ENCODE measurements at places on chromosomes 7 and 10.

DNA sequence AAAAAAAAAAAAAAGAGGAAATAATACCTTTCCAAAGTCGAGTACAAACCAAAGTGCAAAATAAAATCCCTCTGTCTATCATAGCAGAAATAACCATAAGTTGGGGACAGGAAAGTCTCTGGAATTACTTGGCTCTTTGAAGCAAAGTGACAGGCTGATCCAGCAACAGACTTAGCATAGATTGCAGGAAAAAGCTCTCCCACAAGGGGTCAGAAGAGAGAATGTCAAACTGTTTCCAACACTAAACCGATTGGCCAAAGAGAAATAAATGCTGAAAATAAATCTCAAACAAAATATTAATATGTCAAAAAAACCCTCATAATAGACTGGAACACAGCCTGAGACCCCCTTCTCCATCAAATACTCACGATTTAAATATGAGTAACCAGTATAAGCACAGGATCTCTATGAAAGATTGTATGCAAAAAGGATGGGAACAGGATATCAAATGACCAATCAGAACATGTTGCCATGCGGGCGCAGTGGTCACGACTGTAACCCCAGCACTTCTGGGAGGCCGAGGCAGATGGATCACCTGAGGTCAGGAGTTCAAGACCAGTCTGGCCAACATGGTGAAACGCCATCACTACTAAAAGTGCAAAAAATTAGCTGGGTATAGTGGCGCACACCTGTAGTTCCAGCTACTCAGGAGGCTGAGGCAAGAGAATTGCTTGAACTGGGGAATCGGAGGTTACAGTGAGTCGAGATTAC, 1000.7 kb upstream of the LRRN3 start:
- DNase-seq = peak; percentile 11

- DNase-seq = no peak
Measured at GRCh38 chr7:103521937-103522336, 75.9 kb upstream of the SLC26A5 start.

GRCh38 chr10:51073453-51074237, 642 bp upstream of the PRKG1 start:
- DNase-seq = peak; percentile 51

GRCh38 chr7:636396-636795, 90.1 kb upstream of the DNAAF5 start:
- DNase-seq = peak; percentile 56

- DNase-seq = no peak
Measured at GRCh38 chr7:17274551-17275245, 23.8 kb upstream of the AHR start.

DNA sequence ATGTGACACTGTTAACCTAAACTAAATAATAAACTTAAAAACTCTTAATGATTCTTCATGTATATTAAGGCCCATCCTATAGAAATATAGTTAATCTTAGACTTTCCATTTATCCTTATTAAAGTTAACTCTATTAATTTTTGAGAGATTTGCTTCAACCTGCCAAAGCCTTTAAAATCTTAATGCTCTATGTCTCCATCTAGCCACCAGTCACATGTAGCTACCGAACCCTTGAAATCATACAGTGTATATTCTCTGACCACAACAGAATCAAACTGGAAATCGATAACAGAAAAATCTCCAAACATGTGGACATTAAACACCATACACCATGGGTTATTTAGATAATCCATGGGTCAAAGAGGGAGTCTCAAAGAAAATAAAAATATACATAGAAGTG, 51.9 kb downstream of the ASZ1 start:
- no peak for DNase-seq

DNA sequence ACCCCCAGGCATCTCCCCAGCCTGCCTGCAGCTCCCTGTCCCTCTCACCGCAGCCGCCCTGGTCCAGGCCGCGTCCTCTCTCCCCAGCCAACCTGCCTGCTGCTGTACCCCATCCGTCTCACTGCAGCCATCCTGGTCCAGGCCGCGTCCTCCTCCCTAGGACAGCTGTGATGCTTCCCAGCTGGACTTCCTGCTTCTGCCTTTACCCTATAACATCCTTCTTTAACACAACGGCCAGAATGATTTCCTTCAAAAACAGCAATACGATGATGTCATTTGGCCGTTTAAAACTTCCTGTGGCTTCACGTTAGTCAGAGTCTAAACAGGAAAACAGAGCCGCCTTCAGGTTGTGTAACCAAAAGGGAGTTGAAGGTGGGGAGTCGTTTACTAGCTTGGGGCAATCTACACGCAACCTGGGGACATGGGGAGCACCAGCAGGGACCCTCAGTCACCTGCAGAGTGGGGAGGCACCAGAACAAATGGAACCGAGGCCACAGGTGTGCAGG, 32.2 kb upstream of the ZFAND2A start:
- peak; percentile 67 for DNase-seq

GRCh38 chr10:34864149-34865067, 49.3 kb upstream of the PARD3 start:
- no peak for DNase-seq

DNA sequence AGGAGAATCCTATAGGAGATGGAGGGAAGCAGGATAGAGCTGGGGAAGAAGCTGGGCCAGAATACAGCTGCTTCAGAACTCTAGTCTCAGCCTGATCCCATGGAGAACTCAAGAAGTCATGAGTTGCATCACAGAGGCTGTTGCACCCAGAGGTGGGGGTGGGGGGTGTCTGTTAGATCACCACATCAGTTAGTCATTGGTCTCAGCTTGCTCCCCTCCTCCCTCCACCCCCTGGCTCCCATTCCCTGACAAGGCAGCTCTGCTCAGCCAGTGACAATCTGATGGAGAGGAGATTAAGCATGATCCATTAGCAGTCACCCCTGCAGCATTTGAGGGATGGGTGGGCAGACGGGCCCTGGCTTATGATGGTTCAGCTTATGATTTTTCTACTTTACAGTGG, 58.4 kb upstream of the FGL2 start:
- DNase-seq = peak; percentile 57

DNA sequence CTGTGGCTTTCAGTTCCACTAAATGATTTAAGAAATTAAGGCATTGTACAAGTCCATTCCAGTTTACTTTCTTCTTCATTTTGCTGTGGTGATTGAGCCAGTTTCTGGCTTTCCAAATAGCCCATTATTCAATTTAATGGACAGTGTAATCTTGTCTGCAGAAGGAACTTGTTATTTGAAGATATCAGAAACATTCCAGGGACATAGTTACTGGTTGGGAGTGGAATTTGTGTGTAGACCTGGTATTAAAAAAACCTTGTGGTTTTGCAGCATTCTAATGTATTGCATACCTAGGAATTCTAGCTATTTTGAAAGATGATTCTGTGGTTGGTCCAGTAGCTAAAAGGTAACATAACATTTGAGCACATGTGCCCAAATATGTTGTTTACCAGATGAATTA, 72.2 kb downstream of the MCU start:
- peak; percentile 32 for DNase-seq

- no peak for DNase-seq
Measured at GRCh38 chr7:108189733-108190388, 59.7 kb upstream of the LAMB4 start.

- DNase-seq = no peak
Measured at GRCh38 chr7:69751026-69751425, 152.8 kb downstream of the AUTS2 start.

- no peak for DNase-seq
Measured at GRCh38 chr7:156969972-156970420, 20.5 kb downstream of the NOM1 start.

DNA sequence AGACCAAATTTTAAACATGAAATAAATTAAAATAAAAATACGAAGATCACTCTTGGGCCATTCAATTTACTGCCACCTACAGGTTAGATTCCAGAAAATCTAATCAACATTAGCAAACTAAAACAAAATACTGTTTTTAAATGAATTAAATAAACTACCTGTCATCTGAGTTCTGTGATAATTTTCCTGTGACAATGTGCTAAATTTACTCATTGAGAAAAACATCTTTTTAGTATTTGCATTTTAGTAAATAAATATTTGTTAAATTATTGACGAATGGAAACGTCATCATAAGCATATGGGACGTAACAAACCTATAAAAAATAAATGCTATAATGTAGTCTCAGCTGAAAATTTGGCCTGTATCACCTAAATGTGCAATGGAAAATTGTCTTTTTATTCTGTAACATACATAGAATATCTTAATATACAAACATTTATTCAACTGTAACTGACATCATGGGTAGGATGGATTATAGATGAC, 72.1 kb downstream of the ITGB8 start:
- no peak for DNase-seq

GRCh38 chr10:60320666-60321065, 69.0 kb downstream of the ANK3 start:
- no peak for DNase-seq

- DNase-seq = no peak
Measured at GRCh38 chr10:86149257-86149656, 217.3 kb downstream of the GRID1 start.

- DNase-seq = no peak
Measured at GRCh38 chr7:108568801-108569380, 615 bp downstream of the THAP5 start.

DNA sequence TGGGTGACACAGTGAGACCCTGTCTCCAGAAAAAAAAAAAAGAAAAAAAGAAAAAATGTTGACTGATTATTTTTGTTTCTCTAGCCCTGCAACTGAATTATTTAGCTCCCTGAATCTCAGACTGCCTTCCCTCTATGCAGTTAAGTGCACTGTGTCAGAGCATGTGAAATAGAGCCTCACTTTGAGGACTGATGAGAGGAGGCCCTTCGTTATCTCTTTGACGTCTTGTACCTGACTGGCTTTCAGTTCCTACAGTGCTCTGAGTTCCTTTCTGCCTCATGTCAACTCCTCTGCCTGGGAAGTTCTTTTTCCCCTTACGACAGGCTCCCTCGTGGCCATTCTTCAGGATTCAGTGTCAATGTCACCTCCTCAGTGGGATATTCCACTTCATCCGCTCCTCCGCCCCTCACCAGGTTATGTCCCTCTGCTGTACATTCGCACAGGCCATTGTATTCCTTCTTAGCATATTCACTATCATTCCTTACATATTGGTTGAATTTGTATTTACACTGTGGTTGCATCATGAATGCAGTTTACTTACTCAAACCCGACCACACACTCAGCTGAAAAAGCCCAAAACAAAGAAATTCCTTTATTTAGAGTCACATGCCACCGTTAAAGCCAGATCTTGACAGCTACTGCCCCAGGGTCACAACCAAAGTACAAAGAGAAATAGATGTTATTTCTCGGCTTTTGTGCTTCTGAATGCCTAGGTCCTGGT, 18.1 kb upstream of the CAMK2G start:
- DNase-seq = no peak

- DNase-seq = no peak
Measured at GRCh38 chr7:3559278-3559677, 258.2 kb downstream of the SDK1 start.

DNA sequence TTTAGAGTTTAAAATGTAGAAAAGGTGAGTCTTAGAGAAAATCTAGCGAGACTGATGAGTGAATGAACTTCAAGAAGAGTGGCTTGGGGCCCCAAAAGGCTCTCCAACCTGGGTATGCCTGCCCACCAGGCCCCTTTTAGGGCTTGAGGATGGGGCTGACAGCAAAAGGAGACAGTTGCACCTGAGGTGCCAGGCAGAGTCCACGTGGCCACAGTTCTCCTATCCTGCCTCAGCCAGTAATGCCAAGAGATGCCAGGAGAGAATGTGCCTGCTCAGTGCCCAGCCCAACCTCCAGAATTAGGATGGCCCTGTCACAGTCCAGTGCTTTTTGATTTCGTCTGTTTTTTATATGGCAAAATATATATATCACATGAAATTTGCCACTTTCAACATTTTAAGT, 156.5 kb downstream of the SLIT1 start:
- no peak for DNase-seq

- no peak for DNase-seq
Measured at GRCh38 chr10:14171336-14171735, 159.4 kb downstream of the FRMD4A start.
